ENCODE measurements at places on chromosomes 5 and 9.

- DNase-seq = peak; percentile 41
These were observed 73.3 kb upstream of the NREP start for GRCh38 chr5:111830333-111830732.

DNA sequence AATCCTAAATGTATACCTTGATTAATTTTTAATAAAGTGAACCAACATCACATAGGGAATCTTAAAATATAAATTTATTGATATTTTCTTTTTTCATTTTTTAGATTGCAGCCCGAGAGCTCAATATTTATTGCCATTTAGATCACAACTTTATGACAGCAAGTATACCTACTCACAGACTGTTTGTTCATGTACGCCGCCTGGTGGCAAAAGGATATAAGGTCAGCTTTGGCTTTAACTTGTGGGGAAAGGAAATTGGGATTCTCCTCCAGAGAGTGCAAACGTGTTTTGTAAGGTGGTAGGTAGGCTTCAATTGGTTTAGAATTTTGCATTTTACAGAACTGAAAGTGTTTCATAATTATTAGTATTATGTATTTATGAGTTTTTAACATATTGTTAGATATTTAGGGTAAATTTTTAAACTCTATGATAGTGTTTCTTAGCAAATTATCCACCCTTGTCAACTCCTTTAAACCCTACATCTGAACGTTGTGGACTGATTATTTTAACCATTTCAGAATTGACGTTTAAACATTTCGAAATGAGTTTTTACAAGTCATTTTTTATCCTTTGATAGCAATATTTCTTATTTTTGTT is 17.5 kb upstream of the DHFR start:
- DNase-seq = peak; percentile 54

- no peak for DNase-seq
These were observed 8.4 kb downstream of the PTCH1 start for GRCh38 chr9:95508242-95508967.

- DNase-seq = no peak
These were observed 127.8 kb upstream of the NR4A3 start for GRCh38 chr9:99693888-99694287.

DNA sequence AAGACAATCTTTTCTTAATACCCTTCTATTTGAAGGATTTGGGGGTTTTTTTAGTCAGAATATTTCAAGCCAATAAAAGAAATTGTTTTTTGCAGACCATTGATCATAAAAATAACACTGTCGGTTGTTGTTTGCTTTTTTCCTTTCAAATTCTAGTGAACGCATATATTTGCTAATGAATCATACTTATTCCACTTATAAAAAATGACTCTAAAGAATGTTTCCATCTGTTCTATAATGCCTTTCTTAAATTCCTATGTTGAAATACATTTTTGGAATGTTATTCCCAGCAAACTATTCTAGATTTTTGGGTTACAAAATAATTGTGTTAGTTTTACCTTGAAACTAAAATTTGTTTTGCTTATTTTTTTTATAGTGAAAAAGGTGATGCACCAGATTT is 32.2 kb downstream of the CWC27 start:
- no peak for DNase-seq

DNA sequence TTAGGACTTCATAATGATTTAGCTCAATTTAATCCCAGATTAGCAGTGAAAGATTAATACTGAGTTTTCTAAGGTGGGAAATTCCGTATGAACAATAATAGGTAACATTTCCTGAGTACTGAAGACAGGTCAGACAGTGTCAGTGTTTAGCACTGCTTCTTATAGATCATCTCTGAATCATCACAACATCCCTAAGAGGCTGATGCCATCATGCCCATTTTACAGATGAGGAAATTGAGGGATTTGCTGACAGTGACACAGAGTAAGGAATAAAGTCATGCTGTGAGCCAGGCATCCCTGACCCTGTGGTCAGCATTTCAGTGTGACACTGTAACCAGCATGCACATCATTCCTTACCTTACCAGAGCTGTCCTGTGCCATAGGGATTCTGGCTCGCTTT is 44.5 kb downstream of the DAPK1 start:
- DNase-seq = no peak

- no peak for DNase-seq
These were observed 96.0 kb upstream of the SLC28A3 start for GRCh38 chr9:84436386-84437109.

DNA sequence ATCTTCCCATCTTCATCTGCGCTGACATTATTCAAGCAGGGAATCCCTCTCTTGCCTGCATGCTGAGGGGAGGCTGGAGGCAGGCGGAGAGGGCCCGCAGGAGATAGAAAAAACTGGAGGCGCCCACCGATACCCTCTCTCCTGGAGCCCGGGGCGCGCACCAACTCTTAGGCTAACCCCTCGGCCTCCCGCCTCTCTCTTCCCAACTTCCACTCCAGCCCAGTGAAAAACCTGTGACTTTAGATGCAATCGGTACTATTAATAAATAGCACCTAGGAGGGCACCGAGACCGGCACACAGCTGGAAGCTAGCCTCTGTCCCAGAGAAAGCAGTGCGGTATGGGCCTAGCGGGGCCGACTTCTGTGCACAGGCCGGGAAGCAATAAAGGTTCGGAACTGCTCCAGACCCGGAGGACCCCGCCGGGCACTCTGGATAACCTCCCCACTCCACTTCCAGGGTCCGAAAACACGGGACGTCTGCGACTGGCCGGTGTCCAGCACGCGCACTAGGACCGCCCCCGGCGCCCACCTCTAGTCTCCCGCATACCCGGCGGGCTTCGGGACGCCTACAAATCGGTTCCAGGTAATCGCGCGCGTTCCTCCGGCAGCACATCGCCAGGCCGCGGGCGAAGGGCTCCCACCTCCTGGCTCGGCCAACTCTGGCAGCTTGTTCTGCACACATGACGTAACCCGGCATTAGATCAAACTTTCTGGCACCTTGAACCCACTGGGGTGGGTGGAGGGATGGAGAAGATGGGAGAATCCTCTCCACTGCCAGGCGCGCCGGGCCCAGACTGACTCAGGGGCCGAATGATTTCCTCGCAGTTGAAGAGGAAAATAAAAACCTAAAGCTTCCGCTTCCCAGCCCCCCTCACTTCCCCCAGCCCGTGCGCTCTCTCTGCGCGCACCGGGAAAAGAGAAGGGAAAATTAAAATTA is 1.4 kb downstream of the EFNA5 start:
- no peak for DNase-seq

GRCh38 chr9:86099701-86100364 is 475 bp upstream of the GOLM1 start:
- peak; percentile 57 for DNase-seq

GRCh38 chr5:114387433-114387832 is 25.6 kb downstream of the KCNN2 start:
- no peak for DNase-seq

- no peak for DNase-seq
These were observed 382.7 kb downstream of the ENC1 start for GRCh38 chr5:74257645-74258313.

DNA sequence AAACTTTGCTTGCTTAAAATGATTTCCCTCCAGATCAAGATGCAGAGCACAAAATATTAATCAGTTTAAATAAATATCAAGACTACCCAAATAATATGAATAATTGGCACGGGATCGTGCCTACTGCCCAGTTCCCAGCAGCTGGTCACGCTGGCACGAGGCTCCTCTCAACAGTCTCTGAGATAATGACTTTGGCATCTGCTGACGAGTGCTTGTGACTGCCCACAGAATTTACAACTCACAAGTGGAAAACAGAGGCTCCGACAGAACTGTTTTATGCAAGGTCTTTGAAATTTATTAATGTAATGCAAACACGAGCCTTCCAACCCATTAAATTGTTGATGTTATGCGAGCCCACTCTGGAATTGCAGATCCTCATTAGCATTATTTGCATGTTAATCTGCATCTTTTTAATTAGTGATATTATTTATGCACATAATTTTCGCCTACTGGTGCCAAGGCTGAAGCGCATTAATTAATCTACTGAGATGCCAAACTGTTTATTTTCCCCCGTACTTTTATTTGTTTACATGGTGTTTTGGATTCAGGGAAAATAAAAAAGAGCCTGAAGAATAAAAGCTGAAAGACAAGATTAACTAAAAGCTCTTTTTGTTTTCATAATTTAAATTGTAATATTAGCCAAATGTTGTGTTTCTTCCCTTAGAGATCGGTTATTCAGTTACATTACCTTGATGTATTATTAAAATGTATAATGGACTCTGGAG is 369.3 kb upstream of the IRX1 start:
- DNase-seq = no peak

- DNase-seq = no peak
These were observed 500.7 kb downstream of the TLE4 start for GRCh38 chr9:80072451-80072850.
